ENCODE measurements at places on chromosomes 2 and 18. TPM values are rescaled to one million over a fixed set of nuclear protein-coding genes. Genes with fewer than 3 reads are reported as not detected.
A peak's percentile ranks its signal among the peaks of the same experiment; 100 is the strongest.

DNA sequence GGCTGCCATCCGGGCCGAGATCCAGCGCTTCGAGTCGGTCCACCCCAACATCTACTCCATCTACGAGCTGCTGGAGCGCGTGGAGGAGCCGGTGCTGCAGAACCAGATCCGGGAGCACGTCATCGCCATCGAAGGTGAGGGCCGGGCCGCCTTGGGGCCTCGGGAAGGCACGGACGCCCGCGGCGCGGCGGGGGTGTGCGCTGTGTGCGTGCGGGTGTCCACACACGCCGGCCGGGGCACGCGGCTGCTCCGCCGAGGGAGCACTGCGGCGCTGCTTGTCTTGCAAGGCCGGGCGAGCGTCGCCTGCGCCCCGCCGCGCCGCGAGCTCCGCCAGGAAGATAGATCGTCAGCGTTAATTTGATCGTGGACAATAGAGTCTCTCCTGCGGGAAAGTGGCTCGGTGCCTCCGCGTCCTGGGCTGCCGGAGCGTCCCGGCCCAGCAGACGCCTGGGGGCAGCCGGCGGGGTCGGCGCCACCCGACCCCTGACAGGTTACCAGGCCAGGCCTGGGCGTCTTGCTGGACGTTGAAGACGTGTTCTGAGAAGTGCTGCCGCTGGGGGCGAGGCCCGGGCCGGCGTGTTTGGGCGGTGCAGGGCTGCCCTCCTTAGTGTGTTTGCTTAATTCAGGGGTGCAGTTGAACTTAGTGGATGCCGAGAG is 1.0 kb downstream of the AGAP1 start:
- H3K4me3 ChIP-seq: peak overlapping the region; percentile 83
- H3K27me3 ChIP-seq: peaks cover 2% of the 10 kb centered on the region
- H3K4me1 ChIP-seq: peaks cover 33% of the 10 kb centered on the region
- no peaks in the 10 kb centered on the region for H3K36me3 ChIP-seq

Gene MARCHF4
- 1.3 TPM for total RNA-seq

- H3K27ac ChIP-seq: peak overlapping the region; percentile 98
- peak overlapping the region; percentile 72 for H3K4me3 ChIP-seq
- DNase-seq: no peak
- no peaks in the 10 kb centered on the region for H3K36me3 ChIP-seq
- no peaks in the 10 kb centered on the region for H3K27me3 ChIP-seq
Observed at GRCh38 chr2:317501-318424, 29.9 kb upstream of the ALKAL2 start.

Gene POU3F3
- total RNA-seq: 35.5 TPM

GRCh38 chr2:174858745-174859144 is 94.5 kb upstream of the CHRNA1 start:
- no peaks in the 10 kb centered on the region for H3K27me3 ChIP-seq
- no peak overlapping the region for H3K4me3 ChIP-seq
- H3K4me1 ChIP-seq: peaks cover 18% of the 10 kb centered on the region
- H3K27ac ChIP-seq: no peak overlapping the region
- no peaks in the 10 kb centered on the region for H3K36me3 ChIP-seq

GRCh38 chr18:28114472-28114871 is 62.5 kb downstream of the CDH2 start:
- no peak for DNase-seq
- no peak overlapping the region for H3K4me3 ChIP-seq
- peak overlapping the region; percentile 90 for H3K27ac ChIP-seq
- peaks cover 76% of the 10 kb centered on the region for H3K4me1 ChIP-seq

- no peak overlapping the region for H3K27ac ChIP-seq
- no peak overlapping the region for H3K4me3 ChIP-seq
- no peaks in the 10 kb centered on the region for H3K27me3 ChIP-seq
- peak; percentile 83 for DNase-seq
- peaks cover 11% of the 10 kb centered on the region for H3K4me1 ChIP-seq
Observed at GRCh38 chr2:60804473-60804872, 48.4 kb downstream of the PAPOLG start.

All from osteocyte (in vitro differentiated cells).